ENCODE measurements at places on chromosomes 11 and 22.

GRCh38 chr11:86172894-86173293 is 71.7 kb upstream of the EED start:
- DNase-seq: no peak

DNA sequence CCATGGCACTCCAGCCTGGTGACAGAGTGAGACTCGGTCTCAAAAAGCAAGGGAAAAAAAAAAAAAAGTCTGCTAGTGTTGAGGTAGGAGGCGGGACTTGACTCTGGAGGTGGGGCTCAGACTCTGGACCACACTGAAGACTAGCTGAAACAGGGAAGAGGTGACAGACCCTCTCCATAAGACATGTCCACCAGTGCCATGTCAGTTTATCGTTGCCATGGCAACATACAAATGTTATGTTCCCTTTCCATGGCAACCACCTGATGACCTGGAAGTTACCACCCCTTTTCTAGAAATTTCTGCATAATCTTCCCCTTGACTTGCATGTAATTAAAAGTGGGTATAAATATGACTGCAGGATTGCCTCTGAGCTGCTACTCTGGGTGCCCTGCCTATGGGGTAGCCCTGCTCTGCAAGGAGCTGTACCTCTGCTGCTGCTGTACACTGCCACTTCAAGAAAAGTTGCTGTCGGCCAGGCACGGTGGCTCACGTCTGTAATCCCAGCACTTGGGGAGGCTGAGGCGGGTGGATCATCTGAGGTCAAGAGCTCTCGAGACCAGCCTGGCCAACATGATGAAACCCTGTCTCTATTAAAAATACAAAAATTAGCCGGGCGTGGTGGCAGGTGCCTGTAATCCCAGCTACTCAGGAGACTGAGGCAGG is 55.1 kb downstream of the KIAA1671 start:
- DNase-seq: no peak

GRCh38 chr22:46933040-46933930 is 170.8 kb downstream of the TBC1D22A start:
- DNase-seq: no peak

GRCh38 chr22:38449776-38450175 is 5.2 kb downstream of the KCNJ4 start:
- peak; percentile 71 for DNase-seq

DNA sequence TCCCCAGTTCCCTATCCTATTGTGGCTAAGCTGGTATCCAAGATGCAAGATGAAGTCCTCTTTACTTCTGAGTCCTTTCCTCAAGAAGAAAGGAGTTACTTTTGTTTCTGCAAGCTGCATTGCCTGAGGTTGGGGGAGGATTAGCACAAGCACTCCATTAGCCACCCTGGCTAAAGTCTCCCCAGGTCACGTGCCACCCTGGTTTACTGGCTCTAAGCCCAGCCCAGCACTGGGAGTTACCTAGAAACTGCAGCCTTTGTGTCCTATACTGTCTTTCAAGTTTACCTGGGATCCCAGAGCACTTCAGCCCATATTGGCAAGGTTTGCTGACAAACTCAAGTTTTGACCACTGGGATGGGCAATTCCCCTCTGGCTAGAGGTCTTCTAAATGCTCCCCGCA is 78.4 kb upstream of the DBX1 start:
- DNase-seq: no peak

DNA sequence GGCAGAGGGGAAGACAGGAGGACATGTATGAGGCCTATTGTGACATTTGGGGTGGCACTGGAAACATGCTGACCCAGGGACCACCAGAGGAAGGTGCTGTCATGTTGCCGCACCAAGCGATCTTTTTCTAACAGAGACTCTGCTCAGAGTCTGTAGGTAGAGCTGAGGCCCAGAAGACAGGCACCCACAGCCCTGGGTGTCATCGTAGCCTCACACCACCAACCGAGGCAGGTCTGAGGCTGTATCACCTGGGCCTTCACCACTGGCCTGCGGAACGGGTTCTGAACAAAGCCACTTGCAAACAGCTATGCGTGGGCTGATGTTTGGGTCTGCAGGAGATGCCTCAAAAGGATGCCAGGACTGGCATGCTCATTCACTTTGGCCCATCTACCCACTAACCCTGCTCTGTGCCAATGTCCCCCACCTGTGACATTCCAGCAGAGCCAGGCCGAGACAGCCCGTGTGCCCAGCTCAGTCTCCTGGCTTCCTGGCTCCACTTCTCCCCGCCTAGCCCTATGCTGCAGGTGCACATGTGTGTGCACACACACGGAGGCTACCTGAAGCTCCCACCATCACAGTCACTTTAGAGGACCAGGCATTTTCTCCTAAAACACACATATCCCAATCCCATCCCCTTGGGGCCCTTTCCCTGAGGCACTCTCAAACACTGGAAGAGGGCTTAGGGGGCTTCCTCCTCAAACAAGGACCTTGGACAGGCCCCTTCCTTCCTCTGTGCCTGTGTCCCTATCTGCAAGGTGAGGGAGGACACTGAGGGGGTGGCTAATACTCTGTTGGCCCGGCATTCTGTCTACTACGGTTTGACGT is 3.6 kb downstream of the TRIM29 start:
- no peak for DNase-seq

GRCh38 chr11:36383195-36383594 is 87.1 kb downstream of the PRR5L start:
- DNase-seq: peak; percentile 60

DNA sequence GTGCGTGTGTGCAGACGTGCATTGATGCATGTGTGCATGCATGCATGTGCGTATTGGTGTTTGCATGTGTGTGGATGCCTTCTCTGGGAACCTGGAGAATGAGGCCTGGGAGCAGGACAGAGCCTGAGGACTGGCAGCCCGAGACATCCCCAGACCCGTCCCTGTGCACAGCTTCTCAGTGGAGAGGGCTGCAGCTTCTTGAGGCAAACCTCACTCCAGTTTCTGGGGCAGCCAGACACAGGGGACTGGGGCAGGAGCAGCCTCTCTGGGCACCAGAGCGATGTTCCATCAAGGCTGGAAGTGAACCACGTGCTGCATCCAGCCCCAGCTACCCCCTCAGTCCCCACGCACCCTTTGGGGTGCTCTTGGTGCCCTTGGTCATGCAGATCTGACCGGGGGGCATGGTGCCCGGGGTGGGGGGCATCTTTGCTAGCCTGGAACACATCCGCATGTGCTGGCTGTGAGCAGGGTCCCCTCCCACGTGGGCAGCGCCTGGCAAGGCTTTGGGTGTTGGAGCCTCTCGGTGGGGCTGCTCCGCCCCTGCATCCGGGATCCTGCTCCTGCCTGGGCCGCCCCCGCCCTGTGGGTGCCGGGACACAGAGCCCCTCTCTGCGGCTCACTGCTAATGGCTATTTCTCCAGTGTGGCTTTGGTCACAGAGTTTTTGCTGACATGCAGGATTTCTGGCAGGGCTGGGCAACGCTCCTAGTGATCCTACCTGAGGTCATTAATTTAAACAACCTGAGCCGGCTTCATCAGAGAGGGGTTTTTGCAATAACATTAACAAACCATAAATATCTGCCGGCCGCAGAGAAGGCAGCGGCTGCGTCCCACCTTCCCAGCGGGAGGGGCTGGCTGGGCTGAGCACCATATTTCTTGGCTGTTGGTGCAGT is 434.7 kb downstream of the TBC1D22A start:
- no peak for DNase-seq

DNA sequence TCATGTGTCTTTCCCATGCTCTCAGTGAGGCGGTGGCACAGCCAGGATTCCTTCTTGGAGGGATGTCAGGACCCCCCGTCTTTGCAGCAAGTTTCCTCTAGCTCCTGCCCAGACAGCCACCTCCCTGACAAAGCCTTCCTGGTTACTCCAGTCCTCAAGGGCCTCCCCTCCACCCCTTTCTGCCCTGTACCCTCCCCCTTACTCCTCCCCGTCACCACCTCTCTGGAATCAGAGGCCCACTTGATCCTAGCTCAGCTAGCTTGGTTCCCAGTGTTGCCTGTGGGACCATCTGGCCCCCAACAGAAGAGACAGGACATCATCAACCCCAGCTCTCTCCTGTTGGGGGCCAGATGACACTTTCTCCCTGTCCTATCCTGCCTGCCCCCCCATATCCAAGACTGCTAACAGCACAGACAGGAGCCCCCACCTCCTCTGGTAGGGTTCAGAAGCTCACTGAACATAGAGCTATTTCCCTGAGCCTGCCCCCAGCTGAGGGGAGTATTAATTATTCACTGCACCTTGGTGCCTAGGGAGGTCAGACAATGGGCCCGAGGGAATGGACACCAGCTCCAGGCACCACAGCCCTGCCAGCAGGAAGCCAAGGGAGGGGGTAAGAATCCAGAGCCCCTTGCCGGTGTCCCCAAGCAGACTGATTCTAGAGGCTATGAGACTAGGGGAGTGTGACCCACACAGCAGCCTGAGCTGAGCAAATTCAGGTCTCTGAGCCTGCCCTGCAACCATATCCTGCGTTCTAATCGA is 3.3 kb downstream of the GDPD5 start:
- DNase-seq: no peak

- DNase-seq: no peak
Measured at GRCh38 chr11:2089536-2090165, 49.5 kb downstream of the IGF2 start.

- no peak for DNase-seq
Measured at GRCh38 chr11:63805844-63806415, 7.3 kb upstream of the SPINDOC start.

DNA sequence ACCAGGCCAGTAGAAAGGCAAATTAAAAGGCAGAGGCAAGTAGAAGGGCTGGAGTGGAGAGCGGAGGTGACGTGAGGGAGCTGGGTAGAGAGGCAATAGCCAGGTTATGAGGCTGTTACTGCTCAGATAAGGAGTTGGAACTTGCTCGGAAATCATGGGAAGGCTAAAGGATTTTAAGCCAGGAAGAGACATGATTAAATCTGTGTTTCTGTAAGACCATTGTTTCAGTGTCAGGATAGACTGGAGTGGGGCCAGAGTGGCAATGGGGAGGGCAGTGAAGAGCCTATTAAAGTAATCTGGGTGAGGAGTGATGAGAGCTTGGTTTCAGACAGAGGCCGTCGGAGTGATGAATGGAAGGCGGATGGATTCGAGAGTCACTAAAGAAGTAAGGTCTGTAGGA is 39.0 kb downstream of the GRAMD1B start:
- no peak for DNase-seq

GRCh38 chr11:123493349-123494063 is 63.4 kb downstream of the GRAMD1B start:
- no peak for DNase-seq

GRCh38 chr11:65625628-65626342 is 10.2 kb downstream of the PCNX3 start:
- no peak for DNase-seq

DNA sequence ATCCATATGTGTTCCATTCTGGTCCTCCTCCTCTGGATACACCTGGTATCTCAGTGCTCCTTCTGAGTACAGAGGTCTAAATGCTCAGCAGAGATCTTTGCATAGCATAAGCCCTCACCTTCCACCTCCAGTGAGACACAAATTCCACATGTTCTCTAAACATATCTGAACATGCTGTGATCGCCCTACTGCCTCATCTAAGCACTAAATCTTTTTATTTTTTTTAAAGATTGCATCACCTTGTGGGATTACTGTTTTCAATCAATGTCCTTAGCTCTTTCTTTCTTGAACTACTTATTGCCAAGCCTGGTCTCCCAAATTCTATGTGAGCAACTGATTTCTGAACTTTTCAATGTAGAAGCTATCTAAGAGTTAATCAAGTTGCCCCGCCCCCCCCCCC is 113.4 kb downstream of the TRPC6 start:
- no peak for DNase-seq

DNA sequence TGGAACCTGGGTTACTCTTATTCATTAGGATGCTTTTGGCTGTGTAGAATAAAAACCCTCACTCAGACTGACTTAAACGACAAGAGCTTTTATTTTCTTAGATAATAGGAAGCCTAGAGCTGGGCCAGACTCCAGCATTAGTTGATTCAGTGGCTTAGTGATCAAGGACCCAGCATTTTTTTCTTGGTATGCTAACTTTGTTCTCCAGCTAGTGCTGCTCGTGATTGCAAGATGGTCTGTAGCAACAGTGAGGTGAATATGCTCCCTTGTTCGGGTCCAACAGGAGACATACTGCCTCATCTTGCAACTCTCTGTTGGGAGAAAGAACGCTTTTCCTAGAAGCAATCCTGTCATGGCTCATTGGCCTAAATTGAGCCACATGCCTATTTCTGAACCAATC is 33.4 kb downstream of the INSC start:
- no peak for DNase-seq

DNA sequence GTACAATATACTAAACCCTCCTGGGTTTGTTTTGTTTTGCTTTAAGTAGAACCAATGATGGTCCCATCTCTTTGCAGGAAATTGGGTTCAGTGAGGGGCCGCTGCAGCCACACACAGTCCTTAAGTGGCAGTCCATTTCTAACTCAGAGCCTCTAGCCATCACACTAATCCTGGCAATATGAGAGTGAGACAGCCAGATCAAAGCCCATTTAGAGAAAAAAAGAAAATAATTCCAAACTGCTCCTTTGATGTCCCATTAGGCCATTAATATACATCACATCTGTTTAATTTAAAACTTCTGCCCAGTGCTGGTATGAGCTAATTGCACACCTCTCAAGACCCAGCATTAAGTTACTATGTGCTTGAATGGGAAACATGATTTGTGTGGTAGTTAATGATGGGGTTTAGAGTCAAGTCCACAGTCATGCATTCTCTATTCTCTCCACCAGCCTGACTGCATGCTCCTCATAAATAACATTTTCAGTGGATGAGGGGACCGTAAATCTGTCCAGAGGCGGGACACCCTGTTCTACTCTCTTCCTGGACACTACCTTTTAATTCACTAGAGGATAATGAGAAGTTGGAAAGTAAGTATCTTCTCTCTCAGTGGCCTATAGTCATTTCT is 53.8 kb upstream of the BIRC3 start:
- DNase-seq: no peak

DNA sequence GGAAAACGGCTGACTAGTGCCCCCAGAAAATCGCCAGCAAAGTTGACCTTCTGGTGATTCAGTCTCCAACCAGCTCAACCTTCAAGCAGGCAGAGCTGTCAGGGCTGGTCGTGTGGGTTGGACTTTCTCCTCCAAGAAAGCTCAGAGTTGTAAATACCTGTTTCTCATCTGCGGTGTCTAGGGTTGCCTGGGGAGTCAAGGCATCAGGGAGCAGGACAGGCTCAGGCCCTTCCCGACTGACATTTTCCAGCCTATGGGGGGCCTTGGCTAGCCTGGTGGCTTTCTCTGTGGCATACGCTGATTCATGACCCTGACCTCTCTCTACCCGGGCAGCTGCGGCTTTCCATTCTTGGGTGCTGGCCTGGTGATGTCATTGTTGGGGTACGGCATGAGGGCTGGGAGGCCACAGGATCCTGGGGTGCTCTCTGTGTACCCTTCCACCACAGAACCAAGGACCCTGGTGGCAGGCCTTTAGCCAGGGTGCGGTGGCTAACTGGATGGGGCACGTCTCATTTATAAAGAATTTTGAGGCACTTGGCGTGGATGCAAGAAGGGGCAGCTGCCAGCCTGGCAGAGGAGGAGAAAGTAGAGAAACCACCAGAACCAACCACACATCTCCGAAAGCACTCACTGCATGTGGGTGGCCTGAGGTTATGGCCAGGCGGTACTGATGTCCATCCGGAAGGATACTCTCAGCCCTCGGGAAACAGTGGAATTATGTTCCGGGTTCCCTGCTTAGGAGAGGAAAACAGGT is 64.9 kb downstream of the BCR start:
- DNase-seq: no peak

Data from putamen (tissue), 1 donor.